ENCODE measurements at places on chromosomes 12 and 14. TPM values are rescaled to one million over a fixed set of nuclear protein-coding genes. Genes with fewer than 3 reads are reported as not detected.

The KRT83 gene
- not detected for total RNA-seq

The ITGB7 gene
- total RNA-seq, result 3.5 TPM

The CFAP251 gene
- total RNA-seq, result 18.7 TPM

DNA sequence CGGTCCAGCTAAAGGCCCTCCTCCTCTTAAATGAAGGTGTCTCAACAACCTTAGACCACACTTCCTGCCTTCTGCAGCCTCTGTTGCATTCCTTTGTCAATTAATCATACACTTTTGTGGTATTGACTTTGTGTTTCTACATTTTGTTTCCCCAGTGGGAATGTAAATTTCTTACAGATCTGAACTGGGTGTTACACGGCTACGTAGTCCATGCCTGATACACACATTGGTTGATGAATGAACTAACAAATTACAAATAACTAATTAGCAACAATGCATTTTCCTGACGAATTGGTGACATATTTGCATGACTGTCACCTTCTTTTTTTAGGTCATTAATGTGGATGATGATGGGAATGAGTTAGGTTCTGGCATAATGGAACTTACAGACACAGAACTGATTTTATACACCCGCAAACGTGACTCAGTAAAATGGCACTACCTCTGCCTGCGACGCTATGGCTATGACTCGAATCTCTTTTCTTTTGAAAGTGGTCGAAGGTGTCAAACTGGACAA lies 15.2 kb upstream of the CCT2 start:
- DNase-seq, result peak; percentile 91
